ENCODE measurements at places on chromosomes 2 and 18.

DNA sequence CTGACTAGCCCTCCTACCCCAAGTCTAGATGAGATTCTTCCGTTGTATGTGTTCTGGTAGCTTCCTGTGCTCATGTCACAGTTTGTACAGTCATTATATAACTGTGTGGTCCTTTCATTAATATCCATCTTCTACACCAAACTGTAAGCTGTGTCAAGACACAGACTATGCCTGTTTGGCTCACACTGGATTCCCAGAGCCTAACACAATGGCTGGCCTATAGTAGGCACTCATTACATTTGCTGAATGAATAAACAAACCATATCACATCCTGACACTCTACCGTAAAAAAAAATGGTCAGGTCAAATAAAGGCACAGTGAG lies 72.6 kb downstream of the ANKRD44 start:
- no peak for DNase-seq

DNA sequence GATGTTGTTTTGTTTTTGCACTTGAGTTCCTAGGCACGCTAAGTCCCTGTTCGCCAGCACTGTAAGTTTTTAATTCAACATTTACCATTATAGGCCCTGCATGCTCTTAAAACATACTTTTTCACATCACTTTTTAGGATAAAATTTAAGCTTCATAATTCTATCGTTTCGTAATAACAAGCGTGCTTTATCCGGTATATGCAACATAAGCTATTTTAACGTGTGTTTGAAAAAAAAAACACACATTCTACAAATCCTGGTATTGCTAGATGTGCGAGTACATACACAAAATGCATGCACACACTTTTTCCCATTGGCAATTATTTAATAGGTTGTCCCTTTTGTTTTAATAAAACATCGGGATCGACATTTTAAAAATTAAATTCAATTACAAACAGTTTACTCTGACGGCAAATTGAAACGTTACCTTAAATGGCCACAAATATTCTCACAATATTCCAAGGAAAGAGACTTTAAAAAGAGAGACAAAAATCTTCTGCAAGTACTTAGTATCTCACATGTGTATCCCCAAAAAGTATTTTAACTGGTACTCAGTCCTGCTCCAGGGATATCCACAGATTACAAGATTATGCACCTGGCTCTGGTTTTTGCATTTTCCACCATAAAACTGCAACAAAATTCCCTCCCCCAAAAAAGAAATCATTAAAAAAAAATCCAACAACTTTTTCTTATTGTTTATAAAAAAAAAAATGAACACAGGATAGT lies 1.0 kb upstream of the TCF4 start:
- peak; percentile 10 for DNase-seq

DNA sequence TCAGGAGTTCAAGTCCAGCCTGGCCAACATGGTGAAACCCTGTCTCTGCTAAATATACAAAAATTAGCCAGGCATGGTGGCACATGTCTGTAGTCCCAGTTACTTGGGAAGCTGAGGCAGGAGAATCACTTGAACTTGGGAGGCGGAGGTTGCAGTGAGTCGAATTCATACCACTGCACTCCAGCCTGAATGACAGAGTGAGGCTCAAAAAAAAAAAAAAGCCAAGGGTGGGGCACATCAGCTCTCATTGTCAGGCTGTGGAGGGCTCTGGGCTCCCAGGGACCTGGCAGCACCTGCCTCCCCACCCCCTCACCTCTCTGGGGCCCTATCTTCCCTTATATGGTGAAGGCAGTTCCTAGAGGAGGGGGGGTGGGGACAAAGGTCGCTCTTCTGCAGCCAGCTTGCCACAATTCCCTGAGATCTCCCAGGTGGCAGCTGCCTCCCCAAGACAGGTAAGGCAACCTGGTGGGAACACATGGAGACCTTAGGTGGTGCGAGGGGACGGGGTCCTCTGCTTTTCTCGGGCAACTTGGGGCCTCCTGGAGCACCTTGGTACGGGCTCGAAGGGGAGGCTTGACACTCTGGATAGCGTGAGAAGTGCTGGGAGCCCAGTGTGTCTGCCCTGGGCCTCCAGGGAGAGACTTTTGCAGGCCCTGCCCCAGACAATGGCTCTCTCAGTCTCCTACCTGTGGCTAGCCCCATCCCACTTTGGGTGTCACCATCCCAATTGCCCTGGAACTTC lies at the start of gene VIL1:
VIL1 (plus strand) TSS at position 407 of the 742 bp plus-strand sequence. CDS start 4,656 bp downstream, outside the sequence.
- no peak for DNase-seq

DNA sequence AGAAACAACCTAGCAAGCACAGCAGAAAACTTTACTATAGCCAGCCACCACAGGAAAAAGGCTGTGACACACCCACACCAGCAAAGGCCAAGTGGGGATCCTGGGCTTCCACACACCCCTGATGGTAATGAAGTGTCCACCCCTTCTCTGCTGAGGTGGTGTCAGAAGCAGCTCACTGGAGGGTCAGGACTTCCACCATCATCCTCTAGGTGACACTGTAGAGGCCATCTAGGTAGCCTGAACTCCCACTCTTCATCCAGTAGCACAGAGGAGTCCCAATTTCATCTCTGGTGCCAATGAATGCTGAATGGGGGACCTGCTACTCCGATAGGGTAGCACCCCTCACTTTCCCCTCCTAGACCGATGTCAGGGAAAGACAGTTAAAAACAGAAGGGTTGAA lies 1544.4 kb downstream of the LRP1B start:
- DNase-seq = peak; percentile 27

DNA sequence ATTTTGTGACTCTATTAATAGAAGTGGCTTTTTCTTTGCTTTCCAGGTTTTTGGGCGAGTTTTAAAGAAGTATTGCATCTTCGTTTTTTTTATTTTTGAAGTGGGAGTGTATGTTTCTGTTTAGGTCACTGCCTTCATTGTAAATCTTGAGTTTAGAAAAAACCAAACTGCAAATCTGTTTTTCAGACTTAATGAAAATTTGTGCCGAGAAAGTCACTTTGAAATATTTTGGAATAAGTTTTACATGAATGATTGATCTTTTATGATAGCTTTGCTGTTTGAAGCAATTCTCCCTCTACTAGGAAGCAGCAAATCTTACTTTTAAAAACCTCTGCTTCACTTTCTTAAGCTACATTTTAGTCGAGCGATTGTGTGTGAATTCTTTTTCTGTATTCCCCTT lies 2.2 kb downstream of the SMAD4 start:
- no peak for DNase-seq

DNA sequence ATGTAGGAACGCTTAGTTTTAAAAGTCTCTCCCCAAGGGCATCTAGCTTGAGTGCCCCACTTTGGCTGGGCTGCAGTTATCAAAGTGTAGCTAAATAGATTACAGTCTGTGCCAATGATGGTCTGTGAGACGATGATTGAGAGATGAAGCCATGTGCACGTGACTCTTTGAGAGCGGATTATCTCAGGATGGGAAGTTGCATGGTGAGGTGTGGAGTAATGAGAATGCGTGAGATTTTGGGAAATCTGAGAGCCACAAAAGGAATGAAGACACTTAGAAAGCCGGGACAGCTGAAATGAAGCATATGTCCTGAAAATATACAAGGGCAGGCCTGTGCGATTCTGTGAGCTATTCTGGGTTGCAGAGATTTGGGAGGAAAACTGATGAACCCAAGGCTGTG lies 370.0 kb downstream of the TGIF1 start:
- DNase-seq = no peak

- no peak for DNase-seq
Measured at GRCh38 chr2:71806432-71806831, 341.2 kb downstream of the CYP26B1 start.

DNA sequence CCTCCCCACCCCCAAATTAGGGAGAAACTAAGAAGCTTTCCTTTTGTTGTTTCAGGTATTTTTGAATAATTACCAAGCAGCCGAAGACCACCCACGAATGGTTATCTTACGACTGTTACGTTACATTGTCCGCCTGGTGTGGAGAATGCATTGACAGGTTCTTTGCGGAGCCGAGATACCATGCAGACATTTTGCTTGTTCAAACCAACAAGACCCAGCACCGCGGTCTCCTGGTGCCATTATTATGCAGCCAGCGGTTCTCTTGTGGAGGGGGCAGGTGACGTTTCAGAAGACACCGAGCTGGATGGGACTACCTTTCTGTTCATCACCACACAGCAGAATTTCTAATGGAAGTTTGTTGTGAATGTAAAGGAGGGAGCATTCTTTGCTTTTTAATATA lies 43.4 kb downstream of the BCL2L11 start:
- DNase-seq = no peak

DNA sequence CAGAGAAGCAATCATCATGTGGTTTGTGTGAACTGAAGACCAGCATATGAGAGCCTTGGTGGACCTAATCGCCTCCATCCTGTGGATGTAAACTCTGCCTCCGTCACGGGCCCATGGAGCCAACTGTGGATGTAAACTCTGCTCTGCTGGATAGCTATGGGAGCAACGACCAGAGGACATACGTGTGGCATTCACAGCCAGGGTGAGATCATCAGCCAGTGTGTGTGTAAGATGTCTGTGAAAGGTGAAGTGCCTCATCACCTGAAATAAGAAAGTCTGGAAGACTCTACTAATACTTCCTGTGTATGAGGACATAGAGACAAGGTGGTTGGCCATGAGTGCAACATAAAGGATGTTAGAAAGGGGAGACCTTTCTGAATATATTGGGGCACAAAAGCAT lies 63.5 kb downstream of the CYB5A start:
- no peak for DNase-seq

- DNase-seq = no peak
Measured at GRCh38 chr2:70854411-70854810, 18.8 kb upstream of the CD207 start.

DNA sequence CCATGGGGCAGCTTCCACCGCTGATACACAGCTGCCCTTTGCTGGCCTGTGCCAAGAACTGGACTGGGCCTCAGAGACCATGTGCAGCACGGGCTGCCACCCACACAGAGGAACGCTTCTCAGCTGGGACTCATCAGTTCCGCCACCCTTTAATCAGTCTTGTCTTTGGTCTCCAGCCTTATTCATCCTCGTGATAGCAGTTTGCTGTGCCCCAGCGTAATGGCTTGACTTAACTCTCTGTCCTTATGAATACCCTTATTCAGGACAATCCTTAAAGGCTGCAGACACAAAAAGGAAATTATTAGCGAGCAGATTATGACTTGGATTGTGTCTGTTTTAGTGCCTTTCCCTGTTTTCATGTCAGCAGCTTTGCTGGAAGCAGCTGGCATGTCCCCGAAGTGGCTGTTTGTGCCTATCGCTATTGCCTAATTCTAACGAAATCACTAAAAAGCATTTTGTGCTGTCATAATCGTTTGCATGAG lies 108.9 kb upstream of the DAPL1 start:
- DNase-seq = no peak

DNA sequence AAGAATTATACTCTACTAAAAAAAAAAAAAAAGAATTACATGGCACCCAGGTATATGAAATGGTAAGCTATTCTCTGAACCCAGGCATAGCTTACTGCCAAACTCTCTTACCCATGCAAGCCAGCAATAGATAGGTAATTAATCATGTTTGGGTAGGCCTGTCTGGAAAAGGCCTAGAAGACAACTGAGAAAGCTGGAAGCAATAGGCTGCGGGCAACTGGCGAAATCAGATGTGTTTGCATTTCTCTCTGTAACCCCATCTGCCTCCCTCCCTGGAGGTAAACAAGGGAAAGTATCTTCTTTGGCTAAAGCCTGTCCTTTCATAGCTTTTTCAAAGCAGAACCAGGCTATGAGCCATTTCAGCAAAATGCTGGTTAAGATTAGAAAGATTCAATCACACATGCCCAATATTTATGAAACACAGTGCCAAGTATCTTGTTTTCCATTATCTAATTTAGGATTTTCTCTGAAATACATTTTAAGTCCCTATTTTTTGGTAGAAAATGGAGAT lies 934.8 kb upstream of the DDX18 start:
- no peak for DNase-seq

DNA sequence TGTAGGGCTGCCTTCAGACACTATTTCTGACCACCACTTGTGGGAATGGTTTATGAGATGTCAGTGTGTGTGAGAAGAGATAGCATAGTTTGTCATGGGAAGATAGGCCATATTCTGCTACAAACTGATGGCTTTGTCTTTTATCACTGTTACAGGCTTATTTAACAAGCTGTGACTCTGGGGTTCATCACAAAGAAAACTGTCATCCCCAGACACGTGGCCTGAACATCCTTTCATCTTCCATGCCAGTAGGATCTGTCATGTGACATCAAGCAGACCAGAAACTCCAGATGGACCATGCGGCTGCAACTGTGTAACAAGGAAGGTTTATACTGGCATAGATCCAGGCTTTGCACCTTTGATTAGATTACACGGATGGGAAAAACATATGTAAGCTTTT lies 128.6 kb upstream of the KCNH7 start:
- DNase-seq = no peak

DNA sequence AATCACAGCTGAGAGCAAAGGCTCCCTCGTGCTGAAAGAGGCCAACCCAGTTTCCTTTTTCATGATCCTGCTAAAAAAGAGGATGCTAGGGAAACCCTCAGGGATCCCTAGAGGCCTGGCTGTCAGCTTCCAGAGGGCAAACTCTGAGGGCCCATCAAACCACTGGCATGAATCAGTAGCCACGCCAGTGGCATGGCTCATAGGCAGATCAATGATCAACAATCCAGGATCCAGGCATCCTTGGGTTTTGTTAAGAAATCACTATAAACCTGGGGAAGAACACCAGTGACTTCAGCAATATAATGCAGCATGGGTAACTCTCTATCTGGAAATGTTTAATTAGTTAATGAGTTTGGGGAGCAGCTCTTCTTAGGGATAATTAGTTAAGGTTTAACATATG lies 286.5 kb downstream of the C1D start:
- DNase-seq = no peak

DNA sequence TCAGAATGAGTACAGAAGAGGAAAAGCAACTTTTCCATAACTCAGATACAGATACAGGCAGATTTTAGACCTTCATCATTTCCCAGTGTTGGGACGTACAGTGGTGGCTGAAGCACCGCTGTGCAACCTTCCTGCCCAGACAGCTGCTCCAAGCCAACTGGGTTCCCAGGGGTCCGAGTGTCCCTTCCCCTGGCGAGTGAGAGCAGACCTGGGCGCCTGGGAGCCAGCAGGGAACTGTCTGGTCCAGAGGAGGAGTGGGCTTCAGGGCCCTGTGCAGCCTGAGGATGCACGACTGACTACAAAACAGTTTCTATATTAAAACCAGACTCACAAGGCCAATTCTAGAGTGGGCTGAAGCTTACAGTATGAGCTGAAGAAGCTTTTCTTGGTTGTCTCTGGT lies 11.1 kb upstream of the OR6B2 start:
- no peak for DNase-seq

DNA sequence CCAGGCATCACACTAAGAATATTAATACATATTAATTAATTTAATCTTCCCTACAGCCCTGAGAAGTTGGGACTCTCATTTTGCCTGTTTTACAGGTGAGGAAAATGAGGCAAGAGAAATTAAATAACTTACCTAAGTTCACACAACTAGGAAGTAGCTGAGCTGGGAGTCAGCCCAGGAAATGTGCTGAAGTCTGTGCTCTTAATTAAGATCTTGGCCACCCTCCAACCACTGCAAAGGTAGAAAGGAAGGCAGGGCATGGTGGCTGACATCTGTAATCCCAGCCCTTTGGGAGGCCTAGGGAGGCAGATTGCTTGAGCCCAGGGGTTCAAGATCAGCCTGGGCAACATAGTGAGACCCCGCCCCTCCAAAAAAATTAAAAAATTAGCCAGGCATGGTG lies 12.9 kb upstream of the MGAT4A start:
- no peak for DNase-seq
